Occipital lobe (tissue), 3 donors: ENCODE measurements at places on chromosomes 6 and 20.

DNA sequence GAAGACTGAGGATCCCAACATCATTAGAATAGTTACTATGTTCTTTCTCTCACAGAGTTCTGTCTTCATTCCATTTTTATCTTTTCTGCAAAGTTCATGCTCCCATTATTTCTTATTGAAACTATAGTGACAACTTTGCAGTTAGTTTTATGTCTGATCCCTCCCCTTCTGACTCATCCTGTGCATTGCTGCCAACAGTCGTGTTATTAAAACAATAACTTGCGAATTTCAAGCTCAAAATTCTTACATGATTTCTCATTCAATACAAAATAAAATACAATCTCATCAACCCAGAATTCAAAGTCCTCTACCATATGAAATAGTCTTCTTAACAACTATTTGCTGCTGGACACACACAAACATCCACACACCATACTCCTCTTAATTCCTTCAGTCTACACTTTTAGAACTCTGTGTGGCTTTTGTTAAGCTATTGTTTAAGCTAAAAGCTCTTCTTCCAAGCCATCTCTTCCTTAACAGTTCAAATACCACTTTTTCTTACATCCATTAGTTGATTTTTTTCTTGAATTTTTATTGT lies 261.4 kb upstream of the IRAK1BP1 start:
- DNase-seq: no peak

DNA sequence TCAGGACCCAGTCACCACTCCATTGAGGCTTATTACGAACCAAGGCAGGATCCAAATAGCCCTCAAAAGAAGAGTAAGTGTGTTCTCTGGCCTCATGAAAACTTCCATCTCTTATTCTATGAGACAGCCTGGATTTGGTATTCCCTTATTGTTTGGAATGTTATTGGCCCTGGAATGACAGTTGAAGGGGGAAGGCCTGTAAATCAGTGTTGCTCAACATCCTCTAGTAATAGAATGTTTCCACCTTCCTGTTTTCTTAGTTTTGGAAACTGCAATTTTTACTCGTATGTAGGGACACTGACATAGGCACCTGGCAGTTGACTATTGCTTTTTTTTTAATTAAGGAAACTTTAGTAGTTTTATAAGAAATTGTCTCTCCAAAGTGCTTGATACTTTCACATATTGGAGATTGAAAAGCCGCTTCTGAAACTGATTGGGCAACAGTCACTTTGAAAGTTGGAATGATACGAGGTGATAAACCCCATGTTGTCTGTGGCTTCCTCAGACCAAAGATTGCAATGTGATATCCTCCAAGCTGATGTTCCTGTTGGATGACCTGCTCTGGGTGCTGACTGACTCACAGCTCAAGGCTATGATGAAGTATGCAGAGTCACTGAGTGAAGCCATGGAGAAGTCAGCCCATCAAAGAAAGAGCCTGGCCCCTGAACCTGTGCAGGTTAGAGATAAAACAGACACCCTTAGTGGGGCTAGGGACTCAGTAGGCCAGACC lies 43.1 kb downstream of the BLTP3A start:
- no peak for DNase-seq

- no peak for DNase-seq
Measured at GRCh38 chr20:51616060-51616459, 73.5 kb upstream of the NFATC2 start.

GRCh38 chr6:11214901-11215300 lies 17.6 kb downstream of the NEDD9 start:
- no peak for DNase-seq
